ENCODE measurements at places on chromosomes 4 and X.

GRCh38 chr4:143026459-143027170, 158.1 kb upstream of the USP38 start:
- H3K4me3 ChIP-seq: no peak overlapping the region
- H3K36me3 ChIP-seq: no peaks in the 10 kb centered on the region
- peaks cover under 1% of the 10 kb centered on the region for H3K4me1 ChIP-seq
- no peak overlapping the region for H3K27ac ChIP-seq
- H3K27me3 ChIP-seq: no peaks in the 10 kb centered on the region

DNA sequence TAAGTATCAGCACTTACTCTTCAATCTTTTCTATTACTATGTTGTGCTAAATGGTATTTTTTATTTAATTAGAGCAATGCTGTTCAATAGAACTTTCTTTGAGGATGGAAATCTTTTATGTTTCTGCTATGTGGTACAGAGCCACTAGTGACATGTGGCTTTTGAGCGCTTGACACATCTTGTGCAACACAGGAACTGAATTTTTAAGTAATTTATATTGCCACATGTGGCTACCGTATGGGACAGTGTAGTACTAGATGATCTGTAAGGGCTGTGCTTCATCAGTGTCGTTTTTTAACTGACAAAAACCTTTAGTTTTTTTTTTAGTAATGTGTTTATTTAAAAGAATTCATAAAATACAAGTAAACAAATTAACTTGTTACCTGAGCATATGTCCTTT, 22.4 kb downstream of the HPRT1 start:
- DNase-seq: no peak
- peaks cover 15% of the 10 kb centered on the region for H3K36me3 ChIP-seq
- no peak overlapping the region for H3K4me3 ChIP-seq
- H3K27me3 ChIP-seq: no peaks in the 10 kb centered on the region
- H3K27ac ChIP-seq: no peak overlapping the region

DNA sequence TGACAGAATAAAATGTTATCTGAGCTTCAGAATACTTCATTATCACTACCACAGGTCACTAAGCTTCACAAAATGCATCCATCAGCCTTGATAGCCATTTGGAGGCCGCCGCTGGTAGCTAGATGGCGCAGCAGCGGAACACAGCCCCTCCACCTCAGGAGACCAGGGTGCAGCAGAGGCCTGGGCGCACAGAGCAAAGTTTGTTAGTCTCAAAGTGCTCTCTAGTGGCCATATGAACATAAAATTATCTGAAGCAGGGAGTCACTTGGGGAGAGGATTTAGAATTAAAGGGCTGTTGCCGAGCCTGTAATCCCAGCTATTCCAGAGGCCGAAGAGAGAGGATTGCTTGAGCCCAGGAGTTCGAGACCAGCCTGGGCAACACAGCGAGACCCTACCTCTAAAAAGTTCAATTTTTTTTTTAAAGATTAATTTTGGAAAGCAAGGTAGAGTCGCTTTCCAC, 8.1 kb upstream of the DCTD start:
- H3K27me3 ChIP-seq: no peaks in the 10 kb centered on the region
- H3K36me3 ChIP-seq: no peaks in the 10 kb centered on the region
- H3K4me3 ChIP-seq: no peak overlapping the region
- DNase-seq: peak; percentile 91

GRCh38 chr4:77104791-77105540, 29.2 kb upstream of the CCNI start:
- no peak overlapping the region for H3K27ac ChIP-seq
- no peak for DNase-seq
- no peak overlapping the region for H3K4me3 ChIP-seq
- H3K36me3 ChIP-seq: no peaks in the 10 kb centered on the region
- no peaks in the 10 kb centered on the region for H3K27me3 ChIP-seq

GRCh38 chrX:23626651-23627050, 40.6 kb upstream of the PRDX4 start:
- no peaks in the 10 kb centered on the region for H3K4me1 ChIP-seq
- H3K27me3 ChIP-seq: peaks cover 9% of the 10 kb centered on the region
- no peaks in the 10 kb centered on the region for H3K36me3 ChIP-seq
- no peak overlapping the region for H3K4me3 ChIP-seq

DNA sequence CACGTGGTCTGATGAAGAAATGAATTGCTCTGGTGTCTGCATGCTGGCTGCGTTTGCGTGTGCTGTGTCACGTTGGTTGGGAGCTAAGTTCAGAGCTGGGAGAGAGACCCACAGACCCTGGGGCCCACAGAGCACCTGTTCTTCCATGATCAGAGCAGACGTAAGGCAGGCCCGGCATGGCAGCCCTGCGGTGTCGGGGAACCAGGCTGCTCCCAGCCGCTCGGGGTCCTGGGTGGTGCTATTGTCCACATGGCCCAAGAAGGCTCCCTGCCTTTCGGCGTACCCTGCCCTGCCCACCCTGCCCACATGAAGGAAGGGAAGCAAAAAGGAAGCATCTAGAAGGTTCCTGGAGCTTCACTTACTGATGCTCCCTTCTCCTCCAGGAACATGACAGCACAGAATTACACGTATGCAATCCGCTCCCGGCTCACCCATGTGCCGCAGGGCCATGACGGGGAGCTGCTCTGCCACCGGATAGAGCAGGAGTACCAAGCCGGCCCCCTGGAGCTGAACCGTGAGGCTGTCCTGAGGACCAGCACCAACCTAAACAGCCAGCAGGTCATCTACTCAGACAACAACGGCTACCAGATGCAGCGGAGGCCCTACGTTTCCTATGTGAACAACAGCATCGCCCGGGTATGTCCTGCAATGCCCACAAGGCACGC, 30.9 kb upstream of the MRFAP1 start:
- no peak overlapping the region for H3K27ac ChIP-seq
- no peak for DNase-seq

GRCh38 chrX:9781941-9782340, 4.3 kb upstream of the SHROOM2 start:
- no peak for DNase-seq
- no peak overlapping the region for H3K4me3 ChIP-seq
- no peaks in the 10 kb centered on the region for H3K36me3 ChIP-seq

GRCh38 chrX:130628516-130628915, 226.7 kb downstream of the RBMX2 start:
- H3K4me1 ChIP-seq: no peaks in the 10 kb centered on the region
- no peak overlapping the region for H3K4me3 ChIP-seq
- H3K27ac ChIP-seq: no peak overlapping the region
- no peak for DNase-seq
- no peaks in the 10 kb centered on the region for H3K27me3 ChIP-seq

DNA sequence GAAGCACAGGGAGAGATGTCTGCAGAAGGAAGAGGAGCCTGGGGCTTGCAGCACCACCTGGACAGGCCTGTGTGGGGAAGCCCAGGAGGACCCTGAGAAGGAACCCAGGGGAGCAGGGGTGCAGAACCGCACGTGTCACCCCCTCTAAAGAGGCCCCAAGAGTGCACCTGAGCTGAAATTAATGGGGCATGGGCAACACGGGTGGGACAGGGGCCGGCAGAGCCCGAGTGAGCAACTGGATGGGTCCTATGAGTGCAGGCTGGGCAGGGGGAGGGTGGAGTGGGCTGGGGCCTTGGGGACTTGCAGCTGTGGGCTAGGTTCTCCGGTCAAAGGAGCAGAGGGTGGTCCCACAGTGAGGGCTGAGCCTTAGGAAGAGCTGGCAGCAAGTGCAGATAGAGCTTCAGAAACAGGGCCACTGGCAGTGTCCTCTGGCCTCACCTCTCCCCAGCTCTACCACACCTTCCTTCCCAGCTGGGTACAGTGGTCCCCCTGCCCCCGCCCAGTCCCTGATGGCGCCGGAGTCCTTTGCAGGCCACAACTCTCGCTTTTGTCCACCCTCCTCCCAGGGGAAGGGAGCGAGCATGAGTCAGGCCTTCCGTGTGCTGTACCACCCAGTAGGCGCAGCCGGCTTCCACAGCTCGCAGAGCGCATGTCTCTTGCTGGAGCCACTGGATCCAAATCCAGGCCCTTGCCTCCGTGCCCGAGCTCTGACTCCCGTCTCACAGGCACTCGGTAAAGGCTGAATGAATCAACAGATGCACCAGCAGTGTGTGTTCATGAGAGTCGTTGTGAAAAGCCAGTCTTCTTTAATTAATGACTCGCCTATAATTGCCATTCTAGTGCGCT, 131.6 kb downstream of the HMX1 start:
- H3K27ac ChIP-seq: no peak overlapping the region
- H3K4me1 ChIP-seq: no peaks in the 10 kb centered on the region
- peak; percentile 47 for DNase-seq
- H3K27me3 ChIP-seq: peaks cover 18% of the 10 kb centered on the region
- no peaks in the 10 kb centered on the region for H3K36me3 ChIP-seq

DNA sequence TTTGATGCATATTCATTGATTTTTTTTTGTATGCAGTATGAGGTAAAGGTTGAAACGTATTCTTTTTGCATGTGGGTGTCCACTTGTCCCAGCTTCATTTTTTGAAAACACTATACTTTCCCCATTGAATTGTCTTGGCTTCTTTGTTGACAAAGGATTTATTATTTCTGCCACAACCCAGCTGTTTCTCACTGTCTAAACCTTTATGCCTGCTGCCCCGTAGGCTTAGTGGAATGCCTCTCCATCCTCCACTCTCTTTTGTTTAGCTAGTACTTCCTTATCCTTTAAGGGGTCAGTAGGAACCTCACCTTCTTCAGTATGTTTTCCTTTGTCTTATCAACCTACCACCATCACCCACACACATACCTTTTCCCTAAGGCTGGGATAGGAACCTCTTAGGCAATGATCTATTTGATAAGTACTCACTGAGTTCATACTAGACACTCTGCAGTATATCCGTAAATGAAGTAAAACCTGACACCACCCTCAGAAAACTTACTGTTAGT, 8.5 kb downstream of the FMR1 start:
- peaks cover 40% of the 10 kb centered on the region for H3K4me1 ChIP-seq
- no peak overlapping the region for H3K4me3 ChIP-seq
- peaks cover 7% of the 10 kb centered on the region for H3K36me3 ChIP-seq
- DNase-seq: no peak
- H3K27ac ChIP-seq: no peak overlapping the region

DNA sequence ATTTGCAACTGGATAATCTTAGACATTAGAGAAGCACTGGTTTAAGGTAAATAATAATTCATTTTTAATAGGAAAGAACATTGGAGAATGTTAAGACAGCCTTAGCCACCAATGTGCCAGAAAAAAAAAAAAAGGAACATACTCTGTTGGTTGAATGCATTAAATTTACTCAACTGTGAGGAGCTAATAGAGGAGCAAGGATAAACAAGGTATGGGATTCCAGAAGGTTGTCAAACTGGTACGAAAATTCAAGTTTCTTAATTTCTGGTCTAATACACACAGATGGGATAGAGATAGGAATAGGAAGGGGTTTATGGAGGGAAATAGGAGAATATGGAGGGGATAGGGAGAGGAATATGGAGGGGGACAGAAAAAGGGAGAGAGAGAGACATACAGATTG, 1096.6 kb downstream of the ARAP2 start:
- H3K4me1 ChIP-seq: no peaks in the 10 kb centered on the region
- no peaks in the 10 kb centered on the region for H3K27me3 ChIP-seq
- no peak for DNase-seq
- H3K27ac ChIP-seq: no peak overlapping the region
- no peaks in the 10 kb centered on the region for H3K36me3 ChIP-seq
- no peak overlapping the region for H3K4me3 ChIP-seq

DNA sequence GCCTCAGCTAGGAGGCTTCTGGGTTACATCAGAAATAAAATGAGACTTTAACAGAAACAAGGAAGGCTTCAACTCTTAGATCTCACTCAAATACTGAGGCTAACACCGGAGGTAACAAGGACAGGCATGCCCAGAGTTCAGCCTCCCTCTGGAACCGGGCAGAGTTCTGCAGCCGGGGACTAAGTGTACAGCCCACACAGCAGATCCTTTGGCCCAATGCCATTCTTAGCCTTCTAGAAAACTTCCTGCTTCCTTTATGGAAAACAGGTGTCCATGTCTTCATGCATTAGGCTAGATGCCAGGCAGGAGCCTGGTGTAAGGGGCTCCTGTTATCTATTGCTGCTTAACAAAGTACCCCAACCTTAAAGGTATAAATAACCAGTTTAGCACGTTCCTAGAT, 369.7 kb downstream of the BCOR start:
- H3K36me3 ChIP-seq: no peaks in the 10 kb centered on the region
- no peaks in the 10 kb centered on the region for H3K4me1 ChIP-seq
- DNase-seq: no peak

DNA sequence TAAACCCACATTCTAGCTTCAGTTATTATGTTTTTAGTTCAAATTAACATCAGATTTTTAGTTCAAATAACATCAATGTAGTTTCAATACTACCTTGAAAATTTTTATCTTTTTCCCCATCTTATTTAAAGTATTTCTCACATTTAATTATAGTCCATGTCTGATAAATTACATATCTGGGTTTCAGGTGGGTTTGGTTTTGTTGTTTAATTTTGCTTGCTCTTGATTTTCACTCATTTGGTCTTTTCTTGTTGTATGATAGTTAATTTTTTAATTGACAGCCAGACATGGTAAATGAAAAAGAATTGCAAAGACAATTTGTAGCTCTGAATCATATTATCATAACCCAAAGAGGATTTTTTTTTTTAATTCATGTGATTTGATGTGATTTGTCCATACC, 41.9 kb downstream of the GYG2 start:
- H3K27me3 ChIP-seq: no peaks in the 10 kb centered on the region
- H3K36me3 ChIP-seq: no peaks in the 10 kb centered on the region
- H3K27ac ChIP-seq: no peak overlapping the region
- DNase-seq: no peak
- no peaks in the 10 kb centered on the region for H3K4me1 ChIP-seq
- no peak overlapping the region for H3K4me3 ChIP-seq

DNA sequence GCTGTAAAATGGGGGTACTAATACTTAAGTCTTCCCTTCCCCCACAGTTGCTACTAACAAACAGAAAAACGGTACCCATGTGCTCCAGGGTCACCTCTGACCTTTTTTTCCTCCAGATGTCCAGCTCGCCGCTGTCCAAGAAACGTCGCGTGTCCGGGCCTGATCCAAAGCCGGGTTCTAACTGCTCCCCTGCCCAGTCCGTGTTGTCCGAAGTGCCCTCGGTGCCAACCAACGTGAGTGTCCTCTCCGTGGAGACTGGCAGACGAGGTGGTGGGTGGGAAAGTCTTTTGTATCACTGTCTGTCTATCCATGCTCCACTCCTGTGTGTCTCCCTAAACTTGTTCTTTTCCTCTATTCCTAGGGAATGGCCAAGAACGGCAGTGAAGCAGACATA, 5.1 kb downstream of the UBA1 start:
- H3K27ac ChIP-seq: no peak overlapping the region
- no peaks in the 10 kb centered on the region for H3K27me3 ChIP-seq
- DNase-seq: no peak
- H3K4me1 ChIP-seq: peaks cover 43% of the 10 kb centered on the region
- no peak overlapping the region for H3K4me3 ChIP-seq

GRCh38 chr4:8266088-8266487, 3.5 kb upstream of the HTRA3 start:
- H3K4me3 ChIP-seq: no peak overlapping the region
- peaks cover 53% of the 10 kb centered on the region for H3K27me3 ChIP-seq
- DNase-seq: no peak
- peaks cover 51% of the 10 kb centered on the region for H3K4me1 ChIP-seq

GRCh38 chr4:126748736-126749135, 884.0 kb upstream of the INTU start:
- H3K4me3 ChIP-seq: no peak overlapping the region
- H3K4me1 ChIP-seq: no peaks in the 10 kb centered on the region
- H3K27ac ChIP-seq: no peak overlapping the region
- H3K36me3 ChIP-seq: no peaks in the 10 kb centered on the region
- H3K27me3 ChIP-seq: no peaks in the 10 kb centered on the region

Data from spleen (tissue), 13 donors.